ENCODE measurements at places on chromosomes 6 and 20. TPM values are rescaled to one million over a fixed set of nuclear protein-coding genes. Genes with fewer than 3 reads are reported as not detected.

NECAB3 gene
- total RNA-seq = 69.4 TPM

LINC00237 gene
- total RNA-seq = not detected

TINAG gene
- total RNA-seq = 0.16 TPM

BANF2 gene
- total RNA-seq = not detected

C20orf144 gene
- total RNA-seq = not detected

IL20RA gene
- total RNA-seq = 9.1 TPM

RIMS4 gene
- 0.13 TPM for total RNA-seq

GRIK2 gene
- 5.5 TPM for total RNA-seq

COL21A1 gene
- total RNA-seq = 20.8 TPM

RHAG gene
- total RNA-seq = 0.62 TPM

RNASET2 gene
- total RNA-seq = 12.3 TPM

CPXM1 gene
- total RNA-seq = 1.0 TPM

Measured in Right ventricle myocardium superior (tissue), 1 donor.